Nephron progenitor cell (in vitro differentiated cells): ENCODE measurements at places on chromosomes 13 and 19.

- no peak for DNase-seq
- no peak overlapping the region for H3K27ac ChIP-seq
- peaks cover 9% of the 10 kb centered on the region for H3K27me3 ChIP-seq
Observed at GRCh38 chr13:51311231-51311630, 28.3 kb upstream of the SERPINE3 start.

DNA sequence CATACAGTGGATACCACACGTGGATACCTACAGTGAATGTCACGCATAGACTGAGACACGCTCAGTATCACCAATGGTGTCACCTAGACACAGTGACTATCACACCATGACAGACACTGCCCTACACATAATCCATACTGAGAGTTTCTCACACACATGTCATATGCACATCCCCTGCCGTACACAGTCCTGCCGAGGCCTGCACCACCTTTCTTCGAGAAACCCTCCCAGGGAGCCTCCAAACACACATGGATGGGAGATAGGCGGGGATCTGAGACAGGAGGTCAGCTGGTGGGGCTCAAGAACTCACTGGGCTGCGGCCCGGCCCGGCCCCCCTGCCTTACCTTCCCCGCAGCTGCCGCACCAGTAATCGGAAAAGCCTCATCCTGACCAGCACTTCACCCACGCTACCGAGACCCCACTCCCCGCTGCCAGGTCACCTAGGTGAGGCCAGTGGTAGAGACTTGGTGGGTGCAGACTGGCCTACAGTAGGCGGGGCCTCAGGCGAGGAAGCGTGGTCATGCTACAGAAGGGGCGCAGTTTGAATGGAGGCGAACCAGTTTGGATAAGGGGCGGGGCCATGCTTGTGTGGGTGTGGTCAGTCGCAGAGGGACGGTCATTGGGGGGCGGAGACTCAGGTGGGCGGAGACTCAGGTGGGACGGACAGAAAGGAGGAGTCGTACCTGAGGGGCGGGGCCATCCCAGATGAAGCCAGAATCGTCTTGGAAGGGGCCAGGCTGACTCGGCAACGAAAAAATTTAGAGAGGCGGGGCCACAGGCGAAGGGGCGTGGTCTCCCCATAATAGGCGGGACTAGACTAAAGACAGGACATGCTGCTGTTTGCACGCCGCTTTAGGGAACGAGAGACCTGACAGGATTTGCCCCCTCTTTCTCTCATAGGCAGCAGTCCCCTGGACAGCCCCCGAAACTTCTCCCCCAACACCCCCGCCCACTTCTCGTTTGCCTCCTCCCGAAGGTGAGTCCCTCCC lies 2.1 kb downstream of the MAST1 start:
- peak overlapping the region; percentile 87 for H3K27ac ChIP-seq
- no peaks in the 10 kb centered on the region for H3K36me3 ChIP-seq
- peak overlapping the region; percentile 81 for H3K4me3 ChIP-seq
- peak; percentile 98 for DNase-seq
- peaks cover 52% of the 10 kb centered on the region for H3K27me3 ChIP-seq

DNA sequence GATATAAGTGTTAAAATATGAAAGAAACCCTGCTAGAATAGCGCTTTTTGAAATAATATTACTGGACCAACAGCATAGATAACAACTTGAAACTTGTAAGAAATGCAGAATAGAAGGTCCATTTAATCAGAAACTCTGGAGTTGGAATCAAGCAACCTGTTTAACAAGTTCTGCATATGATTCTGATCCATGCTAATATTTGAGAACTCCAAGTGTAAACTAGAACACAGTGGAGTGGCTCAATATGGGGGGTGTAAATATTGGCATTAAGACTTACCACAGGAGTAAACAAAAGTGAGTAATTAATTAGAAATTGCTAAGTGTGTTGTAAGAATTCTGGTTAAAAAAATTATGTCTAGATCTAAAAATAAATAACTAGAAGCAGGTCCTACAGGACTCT lies 151.2 kb downstream of the SLITRK1 start:
- no peak overlapping the region for H3K4me3 ChIP-seq
- H3K36me3 ChIP-seq: no peaks in the 10 kb centered on the region
- H3K4me1 ChIP-seq: no peaks in the 10 kb centered on the region
- no peak for DNase-seq
- H3K27me3 ChIP-seq: no peaks in the 10 kb centered on the region
- H3K27ac ChIP-seq: no peak overlapping the region

- DNase-seq: no peak
- peaks cover 22% of the 10 kb centered on the region for H3K27me3 ChIP-seq
- H3K36me3 ChIP-seq: peaks cover 96% of the 10 kb centered on the region
- no peak overlapping the region for H3K27ac ChIP-seq
Observed at GRCh38 chr19:7083076-7083956, 13.8 kb downstream of the ZNF557 start.

- peaks cover 17% of the 10 kb centered on the region for H3K4me1 ChIP-seq
- no peaks in the 10 kb centered on the region for H3K36me3 ChIP-seq
- no peak overlapping the region for H3K27ac ChIP-seq
- DNase-seq: no peak
Observed at GRCh38 chr13:33110713-33111413, 94.6 kb downstream of the KL start.

- no peak overlapping the region for H3K4me3 ChIP-seq
- DNase-seq: no peak
- H3K36me3 ChIP-seq: no peaks in the 10 kb centered on the region
- no peak overlapping the region for H3K27ac ChIP-seq
Observed at GRCh38 chr13:113875837-113876281, 12.0 kb upstream of the GAS6 start.

- peaks cover 38% of the 10 kb centered on the region for H3K4me1 ChIP-seq
- peak overlapping the region; percentile 98 for H3K4me3 ChIP-seq
- peaks cover 19% of the 10 kb centered on the region for H3K36me3 ChIP-seq
- H3K27me3 ChIP-seq: no peaks in the 10 kb centered on the region
- peak overlapping the region; percentile 51 for H3K27ac ChIP-seq
- peak; percentile 65 for DNase-seq
Observed at GRCh38 chr19:46713781-46714443, 3.0 kb downstream of the PRKD2 start.

DNA sequence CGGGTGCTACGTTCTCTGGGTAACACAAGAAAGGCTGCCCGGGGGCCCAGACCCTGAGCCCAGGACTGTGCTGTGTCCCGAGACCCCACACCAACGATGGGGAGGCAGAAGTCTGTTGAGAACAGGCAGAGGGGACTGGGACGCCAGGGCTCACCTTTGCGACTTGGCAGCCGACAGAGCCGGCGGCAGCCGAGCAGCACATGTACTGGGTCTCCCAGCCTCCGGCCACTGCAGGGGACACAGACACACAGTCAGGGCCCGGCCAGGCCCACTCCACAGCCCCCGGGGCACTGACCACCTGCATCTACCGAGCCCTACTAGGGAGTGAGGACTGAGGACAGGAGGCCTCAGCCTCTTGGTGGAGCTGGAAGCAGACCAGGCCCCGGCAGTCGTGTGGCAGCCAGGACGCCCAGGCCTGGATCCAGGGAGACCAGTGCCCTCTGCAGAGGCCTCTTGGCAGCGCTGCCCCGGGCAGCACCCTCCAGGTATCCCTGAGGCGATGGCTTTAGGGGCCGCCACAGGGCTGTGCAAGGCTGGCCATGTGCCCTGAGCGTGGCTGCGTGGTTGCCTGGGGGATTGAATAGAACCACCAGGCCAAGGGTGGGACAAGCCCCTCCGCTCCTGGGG lies 5.6 kb upstream of the ATP8B3 start:
- peaks cover 14% of the 10 kb centered on the region for H3K36me3 ChIP-seq
- no peak overlapping the region for H3K27ac ChIP-seq
- H3K4me3 ChIP-seq: no peak overlapping the region
- H3K4me1 ChIP-seq: peaks cover 21% of the 10 kb centered on the region

GRCh38 chr19:32674931-32675719 lies at the start of gene ANKRD27:
Gene ANKRD27, minus strand, starts transcription at chr19:32675180. Its CDS starts 16,165 bp downstream, at chr19:32659015.
- peak; percentile 99 for DNase-seq
- peaks cover 54% of the 10 kb centered on the region for H3K27me3 ChIP-seq
- H3K27ac ChIP-seq: no peak within 1 kb of the TSS
- H3K4me3 ChIP-seq: peak within 1 kb of the TSS; percentile 94
- no peaks in the 10 kb centered on the region for H3K36me3 ChIP-seq
- H3K4me1 ChIP-seq: peaks cover 24% of the 10 kb centered on the region

DNA sequence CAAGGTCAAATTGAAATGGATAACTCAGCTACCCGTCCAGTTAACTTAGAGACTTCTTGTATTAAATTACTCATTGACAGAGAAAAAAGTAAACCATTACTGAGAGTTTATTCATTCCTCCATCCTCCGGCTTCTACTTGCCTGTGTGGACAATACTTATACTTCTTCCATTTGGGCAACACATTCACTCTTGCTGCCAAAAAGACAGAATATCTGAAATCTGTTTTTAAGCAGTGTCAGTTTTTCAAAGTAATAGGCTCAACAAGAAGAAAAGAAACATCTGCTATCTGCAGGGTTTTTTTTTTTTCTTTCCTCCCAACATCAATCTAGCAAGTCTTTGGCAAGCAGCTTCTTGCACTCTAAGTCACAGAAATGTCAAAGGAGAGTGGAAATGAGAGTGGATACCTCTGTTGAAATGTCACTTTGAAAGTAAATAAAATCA lies 1142.8 kb downstream of the PCDH9 start:
- no peak overlapping the region for H3K4me3 ChIP-seq
- peaks cover 4% of the 10 kb centered on the region for H3K27me3 ChIP-seq
- H3K4me1 ChIP-seq: peaks cover 6% of the 10 kb centered on the region
- H3K27ac ChIP-seq: no peak overlapping the region
- no peaks in the 10 kb centered on the region for H3K36me3 ChIP-seq
- DNase-seq: no peak

- H3K4me1 ChIP-seq: peaks cover 10% of the 10 kb centered on the region
- peaks cover 13% of the 10 kb centered on the region for H3K36me3 ChIP-seq
- no peak overlapping the region for H3K4me3 ChIP-seq
- no peak for DNase-seq
- no peak overlapping the region for H3K27ac ChIP-seq
Observed at GRCh38 chr13:100773923-100774663, 99.5 kb upstream of the TMTC4 start.

- H3K27me3 ChIP-seq: no peaks in the 10 kb centered on the region
- H3K4me1 ChIP-seq: peaks cover 64% of the 10 kb centered on the region
- no peak overlapping the region for H3K27ac ChIP-seq
- H3K36me3 ChIP-seq: peaks cover 21% of the 10 kb centered on the region
Observed at GRCh38 chr19:15323496-15324235, 8.7 kb downstream of the BRD4 start.

DNA sequence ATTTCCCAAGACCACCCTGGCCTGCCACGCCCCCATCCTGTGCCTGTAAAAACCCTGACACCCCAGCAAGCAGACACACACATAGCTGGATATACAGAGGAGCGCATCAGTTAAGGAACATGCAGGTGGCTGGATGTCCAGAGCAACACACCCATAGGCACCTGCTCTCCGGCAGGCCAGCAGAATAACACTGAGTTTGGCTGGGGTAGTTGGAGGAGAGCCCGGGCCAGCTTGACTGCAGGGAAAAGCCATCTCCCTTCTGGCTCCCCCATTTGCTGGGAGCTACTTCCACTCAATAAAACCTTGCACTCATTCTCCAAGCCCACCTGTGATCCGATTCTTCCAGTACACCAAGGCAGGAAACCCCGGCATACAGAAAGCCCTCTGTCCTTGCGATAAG lies 8.9 kb downstream of the RASL11A start:
- peaks cover 12% of the 10 kb centered on the region for H3K4me1 ChIP-seq
- no peak overlapping the region for H3K4me3 ChIP-seq
- H3K27ac ChIP-seq: no peak overlapping the region
- peaks cover 39% of the 10 kb centered on the region for H3K27me3 ChIP-seq
- H3K36me3 ChIP-seq: no peaks in the 10 kb centered on the region

DNA sequence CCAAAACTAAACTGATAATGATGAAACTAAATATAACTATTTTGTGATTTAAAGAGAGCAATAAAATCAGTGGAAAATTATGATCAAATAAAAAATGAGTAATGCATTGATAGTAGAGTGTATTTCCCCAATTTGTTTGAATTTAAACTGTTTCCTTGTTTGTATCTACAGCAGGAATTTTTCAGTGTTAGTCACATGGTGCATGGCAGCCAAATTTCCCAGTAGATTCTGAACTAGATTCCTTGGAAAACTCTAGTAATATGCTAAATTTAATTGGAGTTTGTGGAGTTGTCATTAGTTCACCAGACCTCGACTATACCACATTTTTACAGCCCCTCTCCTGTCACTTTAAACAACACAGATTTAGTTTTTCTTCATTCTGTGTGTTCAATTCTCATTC lies 156.2 kb downstream of the PCCA start:
- no peak overlapping the region for H3K4me3 ChIP-seq
- H3K4me1 ChIP-seq: peaks cover 3% of the 10 kb centered on the region
- no peak overlapping the region for H3K27ac ChIP-seq
- no peak for DNase-seq
- H3K36me3 ChIP-seq: peaks cover 35% of the 10 kb centered on the region
- no peaks in the 10 kb centered on the region for H3K27me3 ChIP-seq

- H3K4me3 ChIP-seq: no peak overlapping the region
- no peak for DNase-seq
- no peaks in the 10 kb centered on the region for H3K36me3 ChIP-seq
- no peaks in the 10 kb centered on the region for H3K4me1 ChIP-seq
- no peak overlapping the region for H3K27ac ChIP-seq
Observed at GRCh38 chr13:77378662-77379061, 51.8 kb upstream of the MYCBP2 start.

DNA sequence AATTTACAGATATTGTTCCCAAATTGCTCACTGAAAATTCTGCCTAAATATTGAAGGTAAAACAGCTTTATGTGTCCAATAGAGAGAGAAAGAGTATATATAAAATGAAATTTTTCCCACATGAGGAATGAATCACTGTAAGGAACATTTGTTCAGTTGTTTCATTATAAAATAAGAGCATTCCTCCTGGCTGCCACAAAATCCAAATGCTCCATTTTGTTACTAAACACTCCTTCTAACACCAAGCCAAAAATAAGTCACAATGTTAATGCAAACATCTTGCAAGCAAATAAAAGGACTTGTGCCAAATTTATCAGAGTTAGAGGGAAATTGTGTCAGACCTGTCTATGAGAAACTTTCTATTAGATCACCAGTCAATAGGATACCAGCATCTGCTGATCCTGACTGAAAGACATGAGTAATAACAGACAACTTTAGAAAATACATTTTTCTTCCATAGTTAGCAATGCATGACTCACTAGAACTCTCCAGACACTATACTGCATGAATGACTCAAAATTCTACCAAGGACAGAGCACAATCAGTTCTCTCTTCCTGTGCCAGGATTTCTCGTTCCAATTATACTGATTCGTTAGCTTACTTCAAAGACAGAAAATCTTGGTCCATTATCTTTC lies 83.5 kb upstream of the FNDC3A start:
- H3K27me3 ChIP-seq: no peaks in the 10 kb centered on the region
- no peaks in the 10 kb centered on the region for H3K36me3 ChIP-seq
- no peak overlapping the region for H3K4me3 ChIP-seq
- no peak for DNase-seq
- H3K4me1 ChIP-seq: no peaks in the 10 kb centered on the region

GRCh38 chr19:48739404-48740163 lies 826 bp downstream of the RASIP1 start:
- H3K4me1 ChIP-seq: peaks cover 42% of the 10 kb centered on the region
- peak overlapping the region; percentile 71 for H3K4me3 ChIP-seq
- no peak overlapping the region for H3K27ac ChIP-seq
- no peak for DNase-seq
- H3K36me3 ChIP-seq: no peaks in the 10 kb centered on the region

DNA sequence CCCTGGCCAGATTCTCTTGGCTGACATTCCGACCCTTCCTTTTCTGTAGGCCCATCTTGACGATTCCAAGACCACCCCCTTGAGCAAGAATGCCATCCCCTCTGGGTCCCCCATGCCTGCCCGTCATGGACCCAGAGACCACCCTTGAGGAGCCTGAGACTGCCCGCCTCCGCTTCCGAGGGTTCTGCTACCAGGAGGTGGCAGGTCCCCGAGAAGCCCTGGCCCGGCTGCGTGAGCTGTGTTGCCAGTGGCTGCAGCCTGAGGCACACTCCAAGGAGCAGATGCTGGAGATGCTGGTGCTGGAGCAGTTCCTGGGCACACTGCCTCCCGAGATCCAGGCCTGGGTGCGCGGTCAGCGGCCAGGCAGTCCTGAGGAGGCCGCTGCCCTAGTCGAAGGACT lies 978 bp downstream of the ZNF446 start:
- H3K27me3 ChIP-seq: no peaks in the 10 kb centered on the region
- H3K4me3 ChIP-seq: peak overlapping the region; percentile 90
- peaks cover 11% of the 10 kb centered on the region for H3K36me3 ChIP-seq
- peak overlapping the region; percentile 99 for H3K27ac ChIP-seq
